ENCODE measurements at places on chromosomes 7 and 10.

GRCh38 chr10:46308113-46308415 is 21.3 kb downstream of the ANTXRL start:
- no peak for DNase-seq

GRCh38 chr7:80641548-80641947 is 3.1 kb downstream of the CD36 start:
- DNase-seq, result peak; percentile 71

- no peak for DNase-seq
Measured at GRCh38 chr10:70992436-70992835, 104.1 kb upstream of the PCBD1 start.

GRCh38 chr10:110357252-110357780 is 52.6 kb upstream of the SMNDC1 start:
- DNase-seq, result peak; percentile 96

GRCh38 chr10:122740640-122741039 is 41.0 kb upstream of the C10orf120 start:
- no peak for DNase-seq

- peak; percentile 26 for DNase-seq
Measured at GRCh38 chr10:93821051-93821772, 63.5 kb downstream of the LGI1 start.

DNA sequence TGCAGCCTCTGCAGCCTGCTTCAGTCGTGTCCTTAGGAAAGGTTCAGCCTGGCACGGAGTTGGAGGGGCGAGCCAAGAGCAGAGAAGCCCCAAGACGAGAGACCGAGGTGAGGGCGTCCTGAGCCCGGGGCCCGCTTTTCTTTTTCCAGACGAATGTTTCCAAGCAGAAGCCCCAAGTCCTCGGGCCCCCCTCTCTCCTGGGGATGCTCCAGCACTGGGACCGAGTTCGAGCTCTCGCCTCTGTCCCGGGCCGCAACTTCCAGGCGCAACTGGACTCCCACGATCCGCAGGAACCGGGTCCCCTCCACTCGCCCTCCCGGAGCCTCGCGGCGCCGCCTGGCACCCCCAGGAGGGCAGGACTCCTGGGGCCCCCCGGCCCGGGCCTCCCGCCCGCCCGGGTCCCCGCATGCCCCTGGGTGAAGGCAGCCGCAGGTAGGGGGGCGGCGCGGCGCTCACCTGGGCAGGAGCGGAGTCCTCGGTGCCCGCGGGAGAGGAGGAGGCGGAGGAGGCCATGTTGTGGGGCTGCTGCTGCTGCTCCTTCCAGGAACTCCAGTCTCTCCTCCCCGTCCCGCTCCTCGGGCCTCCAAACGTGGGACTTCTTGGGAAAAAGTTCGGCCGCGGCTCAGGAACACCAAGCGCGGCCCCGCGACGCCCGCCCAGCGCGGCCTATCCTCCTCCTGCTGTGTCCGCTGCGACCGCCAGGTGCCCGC is 45.3 kb upstream of the CDK1 start:
- no peak for DNase-seq

GRCh38 chr7:48183965-48184364 is 12.7 kb downstream of the ABCA13 start:
- DNase-seq, result no peak

DNA sequence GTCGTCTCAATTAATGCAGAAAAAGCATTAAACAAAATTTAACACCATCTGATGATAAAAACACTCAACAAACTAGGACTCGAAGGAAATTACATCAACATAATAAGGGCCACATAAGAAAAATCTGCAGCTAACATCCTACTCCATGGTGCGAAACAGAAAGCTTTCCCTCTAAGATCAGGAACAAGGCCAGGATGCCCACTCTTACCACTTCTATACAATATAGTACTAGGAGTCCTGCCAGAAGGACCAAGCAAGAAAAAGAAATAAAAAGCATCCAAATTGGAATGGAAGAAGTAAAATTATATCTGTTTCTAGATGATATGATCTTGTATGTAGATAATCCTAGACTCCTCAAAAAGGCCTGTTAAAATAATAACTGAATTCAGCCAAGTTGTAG is 143.8 kb upstream of the GPR22 start:
- DNase-seq, result no peak

- DNase-seq, result no peak
Measured at GRCh38 chr10:29102636-29103035, 186.2 kb upstream of the LYZL1 start.

DNA sequence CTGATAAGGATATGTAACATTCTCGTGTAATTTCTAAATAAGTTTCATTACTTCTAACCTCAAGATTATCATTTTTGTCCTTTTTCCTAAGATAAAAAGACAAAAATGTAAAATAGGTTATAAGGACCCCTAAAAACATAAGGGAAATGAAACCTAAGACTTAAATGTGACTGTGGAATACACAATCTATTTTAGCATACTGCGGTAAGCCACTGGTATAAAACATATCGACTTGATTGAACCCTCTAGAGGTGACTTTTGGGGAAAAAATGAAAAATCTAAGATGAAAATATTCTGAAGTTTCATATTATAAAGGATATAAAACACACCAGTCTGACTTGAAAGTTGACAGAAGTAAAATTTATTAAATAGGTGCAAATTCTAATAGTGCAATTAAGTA is 1.9 kb downstream of the NAMPT start:
- DNase-seq, result no peak

DNA sequence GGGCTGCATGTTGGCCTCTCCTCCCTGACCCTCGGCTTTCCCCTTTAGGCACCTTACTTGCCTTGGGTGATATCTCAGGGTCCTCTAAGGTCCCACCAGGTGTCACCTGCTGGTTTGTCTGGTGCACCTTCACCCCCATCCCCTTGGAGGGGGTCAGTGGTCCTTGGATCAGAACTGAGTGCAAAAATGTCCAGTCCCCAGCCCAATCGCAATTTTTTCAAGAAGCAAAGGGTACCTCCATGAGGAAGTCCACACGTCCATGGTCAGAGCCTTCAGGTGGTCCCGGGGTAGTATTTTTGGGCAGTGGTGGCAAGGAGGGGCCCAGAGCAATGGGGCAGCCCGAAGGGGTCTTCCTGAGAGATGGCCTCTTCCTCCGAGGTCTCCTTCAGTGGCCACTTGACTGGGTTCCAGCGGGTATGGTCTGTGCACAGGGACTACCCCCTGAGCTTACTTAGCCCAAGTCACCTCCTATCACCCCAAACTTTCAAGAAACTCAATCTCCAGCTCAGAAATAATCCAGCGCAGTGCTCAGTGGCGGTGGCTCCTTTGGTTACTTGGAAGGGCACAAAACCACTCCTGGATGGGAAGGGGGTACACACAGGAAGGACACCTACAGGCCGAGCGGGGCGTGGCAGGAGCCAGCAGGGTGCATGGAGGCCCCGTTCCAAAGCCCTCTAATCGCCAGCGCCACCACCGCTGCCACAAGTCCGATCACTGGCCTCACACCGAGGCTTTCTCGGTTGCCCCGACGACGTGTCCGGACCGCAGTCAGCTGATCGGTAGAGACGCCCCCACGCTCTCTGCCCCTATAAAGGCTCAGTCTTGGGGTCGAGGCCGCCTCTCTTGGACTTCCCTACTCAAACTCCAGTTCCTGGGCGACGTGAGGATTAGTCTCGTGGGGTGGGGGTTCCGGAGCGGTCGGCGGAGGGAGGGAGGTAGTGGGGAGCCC is 4.5 kb downstream of the SAP25 start:
- peak; percentile 29 for DNase-seq

DNA sequence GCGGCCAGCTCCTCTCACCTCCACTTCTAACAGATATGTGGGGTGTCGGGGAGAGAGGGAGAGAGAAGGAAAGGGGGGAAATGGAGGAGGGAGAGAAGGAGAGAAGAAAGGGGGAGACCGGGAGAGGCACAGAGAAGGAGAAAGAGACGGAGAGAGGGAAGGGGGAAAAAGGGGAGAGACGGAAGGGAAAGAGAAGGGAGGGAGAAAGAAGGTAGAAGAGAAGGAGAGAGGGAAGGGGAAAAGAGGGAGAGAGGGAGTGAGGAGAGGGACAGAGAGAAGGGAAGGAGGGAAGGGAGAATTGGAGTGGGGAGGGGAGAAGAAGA is 3.0 kb downstream of the VSTM2A start:
- no peak for DNase-seq

- peak; percentile 71 for DNase-seq
Measured at GRCh38 chr10:109899356-109900331, 23.7 kb downstream of the XPNPEP1 start.

- DNase-seq, result peak; percentile 28
Measured at GRCh38 chr10:112752288-112752687, 197.8 kb upstream of the TCF7L2 start.

DNA sequence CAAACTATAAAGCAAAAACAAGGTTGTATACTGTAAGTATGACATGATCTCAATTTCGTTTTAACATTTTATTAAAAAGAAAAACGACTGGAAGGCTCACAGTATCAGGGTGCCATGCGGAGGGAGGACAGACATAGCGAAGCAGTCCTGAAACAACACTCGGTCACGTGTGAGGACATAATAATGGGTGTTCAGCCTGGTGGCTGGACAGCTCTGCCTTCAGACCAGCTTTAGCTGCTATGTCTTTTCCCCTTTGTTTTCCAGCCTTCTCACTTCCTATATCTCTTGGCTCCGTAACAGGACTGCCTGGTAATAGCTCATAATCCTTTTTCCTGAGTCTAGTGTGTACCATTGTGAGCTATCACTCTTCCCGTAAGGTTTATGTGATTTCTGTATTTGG is 18.4 kb upstream of the KLF14 start:
- DNase-seq, result no peak

DNA sequence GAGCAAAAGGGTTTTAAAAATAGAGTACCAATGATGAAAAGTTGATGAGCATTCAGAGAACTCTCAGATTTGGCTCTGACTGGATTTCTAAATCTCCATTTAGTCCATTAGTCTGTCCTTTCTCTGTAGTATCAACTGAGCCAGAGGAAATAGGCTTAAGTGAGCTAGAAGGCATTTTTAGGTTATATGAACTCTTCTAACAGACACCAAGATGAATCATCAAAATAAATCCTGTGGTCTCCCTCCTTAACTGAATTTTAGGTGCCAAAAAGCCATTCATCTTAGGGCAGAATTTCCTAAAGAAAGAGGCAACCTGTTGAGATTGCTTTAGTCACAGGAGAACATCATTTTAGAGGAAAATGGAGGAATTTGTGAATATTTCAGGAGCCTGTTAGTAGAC is 305.1 kb downstream of the AUTS2 start:
- no peak for DNase-seq

- peak; percentile 74 for DNase-seq
Measured at GRCh38 chr10:91590904-91591796, 41.7 kb downstream of the PPP1R3C start.

DNA sequence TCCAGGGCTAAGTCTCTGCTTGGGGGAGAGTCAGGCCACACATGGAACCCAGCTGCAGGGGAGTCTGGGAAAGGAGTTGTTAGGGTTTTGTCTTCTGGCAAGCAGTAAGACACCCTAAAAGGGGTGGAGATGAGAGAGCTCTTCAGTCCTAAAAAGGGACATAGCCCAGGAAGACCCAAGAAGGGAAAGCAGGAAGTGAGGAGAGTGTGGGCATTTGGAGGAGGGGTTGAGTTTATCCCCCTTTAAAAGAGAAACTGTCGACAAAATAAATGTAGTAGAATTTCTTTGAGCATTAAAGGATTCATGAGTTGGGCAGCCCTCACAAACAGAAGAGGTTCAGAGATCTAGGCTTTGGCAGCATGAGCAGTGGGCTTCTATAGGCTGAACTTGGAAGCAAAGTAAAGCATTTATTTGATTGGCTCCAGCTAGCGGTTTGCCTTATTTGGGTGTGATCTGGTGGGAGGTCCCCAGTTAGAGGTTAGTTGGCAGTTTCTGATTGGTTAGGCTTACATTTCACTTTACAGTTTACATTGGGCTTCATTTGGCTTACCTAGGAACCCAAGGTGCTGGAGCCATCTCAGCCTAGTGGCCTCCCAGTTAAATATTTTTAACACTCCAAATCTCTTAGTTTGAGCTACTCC is 246.7 kb downstream of the CAMK1D start:
- no peak for DNase-seq

- DNase-seq, result no peak
Measured at GRCh38 chr7:155997431-155998327, 185.4 kb upstream of the SHH start.

DNA sequence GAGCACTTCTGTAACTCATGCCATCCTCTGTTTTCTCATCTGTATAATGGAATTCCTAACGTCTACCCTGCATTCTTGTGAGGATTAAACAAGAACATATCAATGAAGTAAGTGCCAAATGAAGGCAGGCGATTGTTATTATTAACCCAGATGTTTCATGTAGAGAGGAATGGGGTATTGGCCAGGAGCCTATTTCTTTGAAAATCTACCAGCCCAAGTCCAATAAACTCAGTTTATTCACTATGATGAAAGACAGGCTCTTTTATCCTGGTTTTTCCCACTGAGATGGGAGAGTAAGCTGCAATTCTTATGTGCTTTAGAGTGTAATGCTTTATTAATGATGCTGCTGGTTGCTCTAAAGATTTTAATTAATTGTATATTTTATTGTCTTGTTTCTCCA is 9.6 kb downstream of the CTTNBP2 start:
- no peak for DNase-seq

GRCh38 chr7:98771941-98772603 is 97.7 kb downstream of the TMEM130 start:
- DNase-seq, result no peak

DNA sequence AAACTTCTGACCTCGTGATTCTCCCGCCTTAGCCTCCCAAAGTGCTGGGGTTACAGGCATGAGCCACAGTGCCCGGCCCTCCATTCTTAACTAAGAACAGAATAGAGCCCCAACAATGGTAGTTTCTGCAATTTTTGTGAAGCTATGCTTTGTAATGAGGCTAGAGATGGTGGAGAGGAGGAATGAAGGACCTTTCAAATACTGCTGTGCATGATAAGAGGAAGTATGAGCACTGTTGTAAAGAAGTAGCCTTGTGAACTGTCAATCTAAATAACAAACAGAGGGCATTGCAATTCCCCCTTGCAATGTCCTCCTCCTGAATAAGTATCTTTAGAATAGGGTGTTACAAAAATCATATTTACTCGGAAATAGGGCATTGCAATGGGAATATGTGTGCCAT is 70.2 kb downstream of the EVX1 start:
- no peak for DNase-seq

GRCh38 chr7:35617041-35617440 is 77.9 kb downstream of the HERPUD2 start:
- DNase-seq, result peak; percentile 6

- DNase-seq, result no peak
Measured at GRCh38 chr7:28509251-28510025, 97.1 kb downstream of the CREB5 start.

GRCh38 chr10:14653271-14654161 is 121.2 kb downstream of the FAM107B start:
- DNase-seq, result peak; percentile 46

DNA sequence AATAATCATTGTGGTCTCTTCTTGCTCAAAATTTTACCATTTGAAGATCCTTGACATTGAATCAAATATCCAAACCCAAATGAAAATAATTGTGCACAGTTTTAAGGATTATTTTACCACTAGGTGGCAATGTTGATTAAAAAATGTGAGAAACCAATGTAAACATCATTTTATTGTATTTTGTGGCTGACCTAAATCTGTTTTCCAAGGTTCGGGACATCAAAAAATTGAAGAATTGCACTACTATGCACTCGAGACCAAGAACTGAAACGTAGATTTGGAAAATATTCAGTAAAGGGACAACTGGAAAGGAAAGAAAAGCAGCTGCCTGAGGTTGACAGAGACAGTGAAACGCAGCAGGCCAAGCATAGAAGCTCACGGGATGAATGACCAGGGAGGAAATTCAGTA is 259.3 kb downstream of the SNX13 start:
- peak; percentile 58 for DNase-seq

- DNase-seq, result no peak
Measured at GRCh38 chr10:117627561-117627960, 85.0 kb downstream of the EMX2 start.

All from HCEC 1CT (cell line).